Right atrium auricular region (tissue), 2 donors: ENCODE measurements at places on chromosomes 12 and 14. TPM values are rescaled to one million over a fixed set of nuclear protein-coding genes. Genes with fewer than 3 reads are reported as not detected.

Gene RNF34
- 15.9 TPM for total RNA-seq

Gene TBX3
- total RNA-seq = 6.1 TPM

Gene NGB
- total RNA-seq = not detected

DNA sequence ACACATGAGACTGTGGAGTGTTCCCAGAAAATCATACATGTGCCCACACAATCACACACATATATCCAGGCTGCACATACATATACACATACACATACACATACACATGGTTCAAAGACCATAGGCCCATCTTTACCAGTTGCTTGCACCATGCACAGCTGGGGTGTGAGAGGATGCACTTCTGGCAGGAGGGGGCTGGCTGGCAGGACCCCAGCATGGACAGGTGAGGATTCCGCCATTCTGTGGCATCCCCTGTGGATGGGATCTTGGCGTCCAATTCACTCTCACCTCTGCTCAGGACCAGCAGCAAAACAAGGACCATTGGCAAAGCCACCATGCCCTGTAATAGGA lies 7.0 kb downstream of the ITGB7 start:
- no peak for DNase-seq

DNA sequence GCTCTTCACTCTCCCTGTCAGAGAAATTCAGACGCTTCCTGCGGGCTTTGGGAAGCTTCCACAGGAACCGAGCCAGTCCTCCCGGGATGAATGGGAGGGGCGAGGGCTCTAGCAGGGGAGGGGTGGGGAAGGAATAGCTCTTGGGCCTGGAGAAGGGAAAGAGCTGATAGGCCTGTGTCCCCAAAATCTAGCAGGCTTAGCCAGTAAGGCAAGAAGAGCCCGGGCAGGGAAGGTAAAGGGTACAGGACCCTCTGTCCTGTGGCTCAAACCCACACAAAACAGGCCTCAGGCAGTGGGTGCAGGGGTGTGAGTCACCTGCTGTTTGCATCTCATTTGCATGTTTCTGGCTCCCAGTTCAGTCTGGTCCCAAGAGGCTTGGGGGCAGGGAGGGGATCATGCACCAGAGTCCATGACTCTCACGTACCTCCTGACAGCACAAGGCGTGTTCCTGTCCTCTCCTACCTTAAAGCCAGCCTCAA lies 8.7 kb upstream of the SMUG1 start:
- DNase-seq = no peak

DNA sequence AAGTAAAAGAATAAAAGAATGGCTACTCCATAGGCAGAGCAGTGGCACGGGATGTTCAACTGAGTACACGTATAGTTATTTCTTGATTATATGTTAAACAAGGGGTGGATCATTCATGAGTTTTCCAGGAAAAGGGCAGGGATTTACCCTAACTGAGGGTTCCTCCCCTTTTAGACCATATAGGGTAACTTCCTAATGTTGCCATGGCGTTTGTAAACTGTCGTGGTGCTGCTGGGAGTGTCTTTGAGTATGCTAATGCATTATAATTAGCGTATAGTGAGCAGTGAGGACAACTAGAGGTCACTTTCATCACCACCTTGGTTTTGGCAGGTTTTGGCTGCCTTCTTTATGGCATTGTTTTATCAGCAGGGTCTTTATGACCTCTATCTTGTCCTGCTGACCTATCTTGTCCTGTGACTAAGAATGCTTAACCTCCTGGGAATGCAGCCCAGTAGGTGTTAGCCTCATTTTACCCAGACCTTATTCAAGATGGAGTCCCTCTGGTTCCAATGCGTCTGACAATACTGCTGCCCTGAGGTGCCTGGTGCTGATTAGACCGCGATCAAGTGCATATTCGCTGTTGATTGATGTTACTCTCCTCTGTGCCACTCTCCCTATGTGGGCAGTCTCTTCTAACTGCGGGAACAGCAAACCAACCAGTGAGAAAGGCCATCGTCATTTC lies 67.6 kb upstream of the AMN1 start:
- DNase-seq = no peak

DNA sequence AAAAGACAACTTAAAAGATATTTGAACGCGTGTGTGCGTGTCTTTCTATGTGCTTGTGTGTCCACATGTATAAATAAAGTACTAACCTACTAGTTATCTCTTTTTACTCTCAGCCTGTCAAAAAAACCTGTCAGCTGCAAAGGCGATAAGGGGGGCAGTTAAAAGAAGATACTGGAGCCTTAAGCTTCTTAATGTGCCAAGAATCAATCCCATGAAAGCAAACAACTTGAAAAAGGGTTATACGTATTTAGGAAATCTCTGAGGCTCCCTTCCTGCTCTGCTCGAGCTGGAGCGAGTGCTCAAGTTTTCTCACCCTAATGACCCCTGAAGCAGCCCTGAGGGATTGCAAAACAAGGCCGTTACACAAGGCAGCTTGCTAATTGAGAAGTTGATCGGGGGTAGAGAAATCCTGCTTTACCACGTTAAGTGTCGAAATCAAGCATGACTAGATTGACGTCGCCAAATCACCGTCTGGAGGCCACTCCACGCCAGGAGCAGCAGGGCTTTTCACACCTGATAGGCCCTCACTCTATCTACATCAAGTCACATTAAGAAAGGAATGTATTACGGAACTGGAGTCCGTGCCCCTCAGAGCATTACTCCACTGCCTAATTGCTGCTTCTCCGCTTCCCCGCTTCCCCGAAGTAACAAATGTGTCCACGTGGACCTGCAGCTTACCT lies 32.4 kb downstream of the LMO3 start:
- DNase-seq = peak; percentile 80
